ENCODE measurements at places on chromosomes 12 and 14.

GRCh38 chr12:68370006-68370590 is 37.9 kb upstream of the MDM1 start:
- DNase-seq: no peak

DNA sequence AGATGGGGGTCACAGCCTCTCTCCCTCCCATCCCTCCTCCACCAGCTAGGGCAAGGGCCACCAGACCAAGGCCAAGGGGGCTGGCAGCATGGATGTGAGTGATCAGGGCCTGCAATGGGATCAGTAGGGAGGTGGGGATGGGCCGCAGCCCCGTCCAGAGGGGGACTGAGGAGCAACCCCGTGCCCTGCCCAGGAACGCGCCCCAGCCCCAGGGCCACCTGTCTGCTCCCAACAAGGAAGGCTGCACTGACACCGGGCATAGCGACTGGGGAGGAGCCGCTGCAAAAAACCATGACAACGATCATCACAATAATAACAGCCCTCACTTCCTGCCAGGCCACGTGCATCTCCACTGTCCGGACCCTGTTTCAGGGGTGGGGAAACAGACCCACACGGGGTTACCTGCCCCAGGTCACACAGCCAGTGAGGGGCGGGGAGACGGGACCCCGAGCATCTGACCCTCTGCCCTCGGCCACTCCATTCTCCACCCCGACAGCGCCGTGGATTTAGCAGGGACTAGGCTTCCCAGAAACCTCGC is 24.3 kb downstream of the NCOR2 start:
- DNase-seq: no peak

DNA sequence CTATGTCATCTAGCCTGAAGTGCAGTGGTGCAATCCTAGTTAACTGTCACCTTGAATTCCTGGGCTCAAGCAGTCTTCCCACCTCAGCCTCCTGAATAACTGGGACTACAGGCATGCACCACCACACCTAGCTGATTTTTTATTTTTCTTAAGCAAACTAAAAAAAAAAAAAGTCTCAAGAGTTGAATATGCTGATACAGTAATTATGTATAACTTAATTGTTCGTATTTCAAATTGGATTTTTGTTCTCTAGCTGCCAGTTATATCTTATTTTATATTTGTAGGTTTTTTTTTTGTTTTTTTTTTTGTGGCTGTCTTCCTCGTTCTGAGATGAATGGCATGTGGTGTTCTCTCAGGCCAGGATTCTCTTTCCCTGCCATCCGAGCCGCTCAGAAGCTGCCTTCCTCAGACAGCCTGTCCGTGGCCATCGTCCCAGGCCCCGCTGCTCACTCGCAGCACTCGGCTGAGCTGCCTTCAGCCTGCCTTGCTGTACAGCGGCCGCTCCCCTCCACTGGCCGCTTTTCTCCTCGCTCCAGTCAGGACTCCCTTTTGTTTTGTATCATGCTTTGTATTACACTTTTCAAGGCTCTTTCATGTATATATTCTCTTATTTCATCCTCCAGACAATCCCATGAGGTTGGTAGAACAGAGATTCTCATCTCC is 53.3 kb downstream of the WDR20 start:
- no peak for DNase-seq

DNA sequence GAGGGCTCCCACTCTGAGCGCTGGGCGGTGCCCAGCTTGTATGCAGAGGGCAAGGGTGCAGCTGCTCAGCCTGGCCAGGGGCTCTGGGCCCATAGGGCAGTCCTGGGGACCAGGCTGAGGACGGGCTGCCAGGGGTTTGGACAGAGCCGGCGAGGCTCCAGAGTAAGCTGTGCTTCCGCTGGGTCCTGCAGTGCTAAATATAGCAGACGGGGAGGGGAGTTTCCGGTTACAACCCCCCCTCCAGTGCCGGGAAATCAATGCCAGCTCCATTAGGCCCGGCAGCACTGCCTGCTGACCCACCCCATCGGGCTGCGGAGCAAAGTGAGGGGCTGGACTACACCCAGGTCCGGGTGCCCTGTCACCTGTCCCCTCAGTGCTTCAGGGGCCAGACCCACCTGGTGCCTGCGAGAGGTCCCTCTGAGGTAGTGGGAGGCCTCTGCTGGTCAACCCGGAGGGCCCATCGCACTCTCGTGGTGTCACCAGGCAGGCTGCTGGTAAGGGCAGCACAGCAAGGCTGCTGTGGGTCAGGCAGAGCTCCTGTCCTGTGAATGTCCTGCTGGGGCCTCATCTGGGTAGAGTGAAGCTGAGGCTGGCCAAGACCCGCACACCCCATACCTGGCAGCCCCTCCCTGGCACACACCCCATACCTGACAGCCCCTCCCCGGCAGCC is 2.6 kb upstream of the JAG2 start:
- DNase-seq: no peak

GRCh38 chr12:95516757-95517156 is 34.5 kb downstream of the USP44 start:
- no peak for DNase-seq

GRCh38 chr14:63269561-63270225 is 49.0 kb downstream of the GPHB5 start:
- no peak for DNase-seq

GRCh38 chr12:25876383-25877045 is 82.0 kb upstream of the RASSF8 start:
- no peak for DNase-seq

GRCh38 chr12:12845794-12846243 is 32.7 kb downstream of the DDX47 start:
- DNase-seq: no peak

DNA sequence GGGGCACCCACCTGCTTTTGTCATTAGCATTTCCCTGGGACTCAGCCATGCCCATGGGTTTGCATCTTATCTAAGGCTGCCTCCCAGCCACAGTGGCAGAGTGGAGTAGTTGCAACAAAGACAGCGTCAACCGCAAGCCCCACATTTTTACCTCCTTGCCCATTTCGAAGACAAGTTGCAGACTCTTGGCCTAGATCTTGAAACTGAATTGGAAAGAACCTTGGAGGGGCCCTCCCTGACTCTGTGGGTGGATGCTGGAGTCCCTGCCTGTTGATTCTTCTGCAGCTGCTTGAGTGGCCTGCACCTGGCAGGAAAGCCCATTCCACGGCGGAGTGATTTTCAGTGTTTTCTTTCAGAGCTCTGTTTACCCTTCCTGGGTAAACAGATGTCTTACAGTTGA is 309.0 kb downstream of the VRK1 start:
- DNase-seq: no peak

DNA sequence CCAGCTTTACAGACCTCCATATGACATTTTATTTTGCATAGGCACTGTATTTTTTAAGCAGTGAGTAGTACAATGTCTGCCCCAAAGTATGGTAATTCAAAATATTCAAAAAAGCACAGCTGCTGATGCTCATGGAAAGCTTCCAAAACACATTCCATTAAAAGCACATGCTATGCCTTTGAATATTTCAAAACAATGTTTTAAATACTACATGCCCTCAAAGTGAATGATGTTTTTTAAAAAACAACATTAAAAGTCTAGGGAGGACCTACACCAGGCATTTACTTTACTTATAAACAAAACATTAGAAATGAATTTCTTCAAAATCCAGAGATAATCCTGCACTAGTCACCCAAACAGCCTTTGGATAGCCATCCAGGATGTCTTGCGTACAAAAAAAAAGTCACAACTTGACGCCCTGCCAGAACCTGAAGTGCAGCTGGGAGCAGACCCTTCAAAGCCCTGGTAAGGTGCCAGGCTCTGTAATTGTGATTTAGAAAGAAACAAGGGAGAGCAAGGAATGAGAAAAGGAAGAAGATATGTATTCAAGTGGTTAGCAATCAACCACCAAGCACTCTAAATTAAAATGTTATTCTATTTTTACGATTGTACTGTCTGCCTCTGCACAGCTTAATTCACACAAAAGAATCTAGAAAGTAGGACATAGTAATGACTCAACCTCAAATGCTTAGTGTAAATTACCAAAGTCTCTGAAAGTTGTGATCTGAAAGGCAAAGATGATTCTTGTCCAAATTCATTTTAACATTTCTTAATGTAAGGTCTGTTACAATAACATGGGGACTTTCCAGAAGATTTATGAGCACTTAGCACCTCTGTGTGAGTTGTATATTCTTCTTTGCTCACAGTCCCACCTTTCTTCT is 31.9 kb downstream of the CEP83 start:
- no peak for DNase-seq

DNA sequence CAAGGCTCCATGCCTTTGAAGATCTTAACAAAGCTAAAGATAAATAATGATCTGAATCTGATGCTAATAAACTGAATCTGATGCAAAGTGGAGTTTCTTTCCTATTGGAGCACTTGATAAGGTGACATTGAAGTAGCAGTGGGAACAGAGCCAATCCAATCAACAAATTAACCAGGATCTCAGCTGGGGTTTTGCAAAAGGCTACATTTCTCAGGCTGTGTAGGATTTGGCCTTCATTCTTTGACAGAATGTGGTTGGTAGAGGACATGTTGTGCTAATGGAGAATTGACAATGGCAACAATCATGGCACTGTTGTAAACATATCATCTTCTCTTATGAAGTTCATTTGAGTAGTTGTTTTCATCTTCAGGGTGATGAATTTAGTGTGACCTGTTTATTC is 164.9 kb downstream of the CCDC91 start:
- no peak for DNase-seq

DNA sequence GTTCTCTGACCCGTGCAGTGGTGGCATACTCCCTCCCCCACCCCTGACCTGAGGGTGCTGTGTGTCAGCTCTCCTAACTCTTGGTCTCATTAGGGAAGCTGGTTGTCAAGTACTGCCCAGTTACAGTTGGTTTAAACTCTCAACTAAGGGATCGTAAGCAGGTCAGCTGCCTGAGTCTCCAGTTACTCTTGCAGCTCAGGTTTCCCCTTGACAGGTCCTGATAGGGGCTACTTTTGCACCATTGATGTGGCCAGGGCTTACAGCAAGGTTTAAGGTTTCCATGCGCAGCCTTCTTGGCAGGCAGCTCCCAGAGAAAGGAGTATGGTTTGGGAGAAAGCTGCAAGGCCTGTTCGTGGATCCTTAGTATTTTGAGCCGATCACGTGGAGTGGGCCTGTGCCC is 74.5 kb downstream of the ETV6 start:
- DNase-seq: no peak
